ENCODE measurements at places on chromosomes 12 and 14.
A peak's percentile ranks its signal among the peaks of the same experiment; 100 is the strongest.

DNA sequence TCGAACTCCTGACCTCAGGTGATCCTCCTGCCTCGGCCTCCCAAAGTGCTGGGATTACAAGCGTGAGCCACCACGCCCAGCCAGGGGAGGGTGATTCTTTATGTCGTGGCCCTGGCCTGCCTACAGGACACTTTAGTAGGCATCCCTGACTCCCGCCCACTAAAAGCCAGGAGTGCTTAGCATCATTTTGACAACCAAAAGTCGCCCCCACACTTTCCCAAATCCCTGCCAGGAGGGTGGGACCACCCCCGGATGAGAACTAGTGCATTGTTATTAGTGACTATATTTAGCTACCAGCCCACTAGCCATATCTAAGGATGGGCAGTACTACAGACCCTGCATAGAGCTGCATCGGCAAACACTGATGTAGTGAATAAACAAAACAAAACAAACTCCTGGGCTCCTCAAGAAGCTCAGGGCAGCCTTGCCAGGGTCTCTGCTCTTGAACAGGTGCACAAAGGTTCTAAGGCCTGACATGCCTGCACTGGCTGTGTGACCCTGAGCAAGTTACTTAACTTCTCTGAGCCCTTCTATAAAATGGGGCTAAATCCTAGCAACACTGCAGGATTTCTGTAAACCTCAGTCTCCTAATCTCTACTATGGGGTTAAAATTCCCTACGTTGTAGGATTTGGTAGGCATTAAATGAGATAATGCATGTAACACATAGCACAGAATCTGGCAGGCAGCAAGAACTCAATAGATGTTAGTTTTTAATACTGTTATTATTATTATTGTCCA, 2.2 kb downstream of the CAMKK2 start:
- DNase-seq, result no peak

DNA sequence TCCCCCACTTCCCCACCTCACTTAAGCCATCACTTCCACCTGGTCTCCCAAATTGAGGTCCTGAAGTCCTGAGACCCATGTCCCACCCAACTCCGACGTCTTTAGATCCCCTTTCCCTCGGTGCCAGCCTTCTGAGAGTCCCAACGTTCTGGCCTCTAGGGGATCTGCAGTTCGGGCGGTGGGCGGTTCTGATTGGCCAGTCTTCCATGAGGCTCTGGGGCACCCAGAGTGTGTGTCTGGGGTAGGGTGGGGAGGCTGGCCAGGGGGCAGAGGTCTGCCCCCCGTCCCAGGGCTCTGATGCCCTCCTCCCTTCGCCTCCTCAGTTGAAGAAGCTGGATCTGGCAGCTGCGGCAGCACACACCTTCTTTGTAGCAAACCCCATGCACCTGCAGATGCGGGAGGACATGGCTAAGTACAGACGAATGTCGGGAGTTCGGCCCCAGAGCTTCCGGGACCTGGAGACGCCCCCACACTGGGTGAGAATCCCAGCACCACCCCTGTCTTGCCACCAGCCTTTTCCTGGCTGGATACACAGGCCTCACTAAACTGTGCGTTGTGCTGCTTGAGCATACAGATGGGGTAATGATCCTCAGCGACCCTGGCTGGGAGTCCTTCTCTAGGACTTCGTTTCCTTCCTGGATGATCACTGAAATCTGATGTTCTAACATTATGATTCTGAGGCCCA, 1.5 kb downstream of the P3H3 start:
- DNase-seq, result no peak

DNA sequence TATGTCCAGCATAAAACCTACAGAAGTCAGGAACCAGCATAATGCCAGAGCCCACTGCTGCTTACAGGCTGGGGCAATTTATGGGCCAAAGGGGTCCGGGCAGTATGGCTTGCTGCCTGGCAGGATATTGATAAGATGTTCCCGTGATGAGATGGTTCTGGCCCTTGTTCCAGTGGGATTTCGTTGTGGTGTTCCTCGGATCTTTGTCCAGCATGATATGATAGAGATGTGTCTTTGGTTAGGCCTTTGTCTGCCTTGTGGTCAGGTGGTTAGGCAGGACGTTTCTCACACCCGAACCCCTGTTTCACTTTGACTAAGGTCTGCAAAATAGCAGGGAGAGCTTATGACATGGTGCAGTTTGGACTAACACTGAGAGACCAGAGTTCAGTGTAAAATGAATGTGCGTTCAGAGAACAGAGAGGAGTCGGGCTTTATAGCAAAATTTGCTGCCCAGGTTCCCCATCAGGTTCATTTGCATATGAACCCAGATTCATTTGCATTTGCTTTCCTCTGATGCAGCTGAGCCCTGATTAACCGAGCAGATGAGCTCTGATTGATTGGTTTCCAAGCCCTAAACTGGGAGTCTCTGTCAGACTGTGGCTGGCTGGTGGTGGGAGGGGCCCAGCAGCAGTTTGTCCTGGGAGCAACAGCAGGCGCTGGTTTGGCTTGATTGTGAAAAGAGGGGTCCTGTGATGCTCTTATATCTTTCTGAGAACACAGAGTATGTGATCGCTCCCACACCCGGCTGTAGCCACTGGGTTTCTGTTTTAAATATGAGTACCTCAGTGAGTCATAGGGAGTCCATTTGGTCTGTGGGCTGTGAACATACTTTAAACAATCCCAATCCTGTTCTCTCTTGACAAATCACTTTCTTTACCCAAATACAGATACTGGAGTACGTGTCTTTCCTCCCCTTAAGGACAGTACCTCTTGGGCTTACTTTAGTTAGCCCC, 156.3 kb upstream of the PZP start:
- peak; percentile 55 for DNase-seq

GRCh38 chr14:37114002-37114401, 58.4 kb downstream of the SLC25A21 start:
- DNase-seq, result no peak

GRCh38 chr12:120710805-120711296, 593 bp downstream of the UNC119B start:
- DNase-seq, result no peak

DNA sequence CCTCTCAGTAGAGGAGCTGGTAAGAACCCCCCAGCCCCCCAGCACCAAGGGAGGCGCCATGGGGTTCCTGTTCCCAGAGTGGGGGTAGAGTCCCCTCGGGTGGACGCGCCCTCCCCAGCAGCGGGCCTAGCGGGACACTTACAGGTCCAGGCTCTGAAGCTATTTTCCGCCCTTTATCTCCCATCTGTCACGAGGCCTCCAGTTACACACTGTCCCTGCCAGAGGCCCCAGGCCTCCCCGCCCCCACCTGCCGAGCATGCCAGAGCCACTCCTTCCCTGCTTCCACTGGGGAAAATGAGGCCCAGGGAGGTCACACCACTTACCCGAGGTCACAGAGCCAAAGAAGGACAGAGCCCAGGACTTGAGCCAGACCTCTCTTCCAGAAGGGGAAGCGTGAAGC, 3.1 kb downstream of the C14orf180 start:
- no peak for DNase-seq

GRCh38 chr12:95201056-95201670, 16.1 kb downstream of the FGD6 start:
- DNase-seq, result no peak

DNA sequence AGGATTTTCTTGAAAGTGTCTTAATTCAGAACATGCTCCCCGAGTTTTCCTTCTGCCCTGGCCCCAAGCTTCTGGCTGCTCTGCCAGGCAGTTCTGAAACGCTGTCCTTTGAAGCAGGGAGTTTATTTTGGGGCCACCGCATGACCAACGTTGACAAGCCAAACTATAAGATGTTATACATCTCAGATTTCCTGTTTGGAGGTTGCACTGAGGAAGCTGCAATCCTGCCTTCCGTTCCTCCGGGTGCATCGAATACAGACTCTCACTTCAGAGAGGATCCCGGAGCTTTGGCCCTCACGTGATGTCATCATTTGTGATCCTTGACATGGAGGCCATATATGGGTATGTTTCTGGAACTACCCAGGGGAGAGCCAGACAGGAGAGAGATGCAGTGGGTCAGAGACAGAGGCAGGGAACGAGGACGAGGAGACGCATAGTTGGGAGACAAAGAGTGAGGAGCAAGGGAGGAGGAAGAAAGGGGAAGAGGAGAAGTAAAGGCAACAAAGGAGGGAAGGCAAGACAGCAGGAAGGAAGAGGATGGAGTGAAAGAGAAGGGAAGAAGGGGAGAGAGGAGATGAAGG, at the start of gene ASB2:
TSS of gene ASB2 (minus strand) at position 94 of the 581 bp plus-strand sequence. CDS start 12,031 bp downstream, outside the sequence.
- DNase-seq, result no peak

DNA sequence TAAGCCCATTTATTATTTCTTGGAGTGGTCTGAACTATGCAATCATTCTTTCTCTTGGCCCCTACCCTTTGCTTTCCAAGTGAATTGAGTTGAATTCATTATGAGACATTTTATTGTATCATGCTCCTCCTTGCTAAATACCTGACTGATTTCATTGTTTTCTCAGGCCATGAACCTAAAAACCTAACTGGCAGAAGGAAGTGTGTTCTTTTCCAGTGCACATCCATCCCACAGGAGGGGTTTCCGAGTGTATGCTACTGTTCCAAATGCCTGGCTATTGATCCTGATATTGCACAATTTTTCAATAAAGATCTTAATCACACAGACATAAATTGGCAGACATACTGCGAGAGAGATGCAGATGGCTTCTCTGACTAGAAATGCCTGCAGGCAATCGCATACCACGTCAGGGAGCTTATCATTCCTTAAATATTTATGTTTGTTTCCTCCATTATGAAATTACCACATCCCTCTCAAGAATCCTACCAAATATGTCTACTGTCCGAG, 162.2 kb upstream of the EGLN3 start:
- no peak for DNase-seq

GRCh38 chr12:40692765-40693206, 547 bp downstream of the CNTN1 start:
- no peak for DNase-seq

- no peak for DNase-seq
These were observed 37.4 kb upstream of the OVCH1 start for GRCh38 chr12:29534935-29535334.

DNA sequence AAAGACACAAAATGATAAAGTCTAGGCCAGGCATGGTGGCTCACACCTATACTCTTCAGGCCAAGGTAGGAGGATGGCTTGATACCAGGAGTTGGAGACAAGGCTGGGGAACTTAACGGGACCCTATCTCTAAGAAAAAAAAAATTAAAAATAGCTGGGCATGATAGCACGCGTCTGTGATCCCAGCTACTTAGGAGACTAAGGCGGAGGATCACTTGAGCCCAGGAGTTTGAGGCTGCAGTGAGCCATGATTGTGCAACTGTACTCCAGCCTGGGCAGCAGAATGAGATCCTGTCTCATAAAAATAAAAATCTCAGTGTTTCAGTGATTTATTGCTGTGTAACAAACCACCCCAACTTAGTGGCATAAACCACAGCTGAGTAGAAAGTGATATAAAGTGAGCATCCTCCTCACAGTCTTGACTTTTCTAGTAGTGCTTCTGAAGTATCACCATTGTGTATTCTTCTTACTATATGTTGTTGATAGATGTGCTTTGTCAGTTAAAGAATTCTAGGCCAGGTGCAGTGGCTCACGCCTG, 10.6 kb upstream of the ATF1 start:
- no peak for DNase-seq

- no peak for DNase-seq
These were observed 4.2 kb upstream of the PWP1 start for GRCh38 chr12:107681455-107681835.

DNA sequence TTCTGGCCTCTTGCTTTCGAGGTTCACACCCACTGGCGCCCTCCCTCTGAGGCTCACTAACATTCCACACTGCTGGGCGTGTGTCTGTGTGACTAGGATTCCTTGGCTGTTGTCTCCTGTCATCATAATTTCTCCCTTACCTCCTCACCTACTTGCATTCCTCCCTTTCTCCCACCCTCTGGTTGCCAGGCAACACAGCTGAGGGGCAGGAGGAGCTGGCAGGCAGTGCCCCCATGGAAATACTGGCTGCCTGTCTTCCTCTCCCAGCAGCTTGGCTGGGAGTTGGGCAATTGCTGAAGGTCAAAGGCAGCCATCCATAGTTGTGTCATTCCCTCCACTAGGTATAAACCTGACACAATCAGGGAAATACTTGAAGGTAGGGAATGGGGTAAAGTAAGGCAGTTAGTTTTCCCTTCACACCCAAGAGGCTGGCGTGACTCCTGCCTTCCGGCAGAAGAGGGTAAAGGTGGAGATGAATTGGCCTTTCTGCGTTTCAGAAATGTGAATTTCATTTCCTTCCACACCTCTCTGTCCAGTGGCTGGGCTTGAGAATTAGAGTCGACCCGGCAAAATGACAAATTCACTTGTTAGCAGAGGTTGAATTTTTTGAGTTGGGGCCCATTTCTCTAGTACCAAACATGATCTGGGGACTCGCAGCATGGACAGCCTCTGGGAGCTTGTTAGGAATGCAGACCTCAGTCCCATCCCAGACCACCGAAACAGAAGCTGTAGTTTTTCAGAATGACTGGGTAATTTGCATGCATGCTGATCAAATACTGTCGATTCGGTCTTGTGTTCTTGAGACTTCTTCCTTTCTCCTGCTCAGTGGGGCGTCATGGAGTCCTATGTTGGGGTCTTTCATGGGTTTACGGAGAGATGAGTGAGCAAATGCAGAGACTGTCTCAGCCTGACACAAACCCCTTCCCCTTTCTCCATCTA, 24.3 kb upstream of the EMP1 start:
- no peak for DNase-seq

GRCh38 chr14:79705126-79705894, 506.0 kb downstream of the DIO2 start:
- no peak for DNase-seq

DNA sequence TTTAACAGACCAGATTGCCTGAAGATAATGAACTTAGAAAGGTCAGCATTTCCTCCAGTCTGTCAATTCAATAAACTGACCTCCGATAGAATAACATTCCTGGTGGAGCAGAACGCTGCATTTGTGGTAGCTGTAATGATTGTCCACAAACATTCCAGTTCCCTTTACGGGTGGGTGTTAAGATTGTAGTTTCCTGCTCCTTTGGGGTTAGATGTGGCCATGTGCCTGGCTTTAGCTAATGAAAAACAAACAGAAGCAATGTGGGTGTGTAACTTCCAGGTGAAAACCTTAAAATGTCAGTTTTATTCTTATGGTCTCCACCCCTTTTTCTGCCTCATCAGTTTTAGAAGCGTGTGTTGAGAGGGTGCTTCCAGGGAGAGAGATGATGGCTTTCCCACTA, 217.3 kb upstream of the CRY1 start:
- DNase-seq, result no peak

DNA sequence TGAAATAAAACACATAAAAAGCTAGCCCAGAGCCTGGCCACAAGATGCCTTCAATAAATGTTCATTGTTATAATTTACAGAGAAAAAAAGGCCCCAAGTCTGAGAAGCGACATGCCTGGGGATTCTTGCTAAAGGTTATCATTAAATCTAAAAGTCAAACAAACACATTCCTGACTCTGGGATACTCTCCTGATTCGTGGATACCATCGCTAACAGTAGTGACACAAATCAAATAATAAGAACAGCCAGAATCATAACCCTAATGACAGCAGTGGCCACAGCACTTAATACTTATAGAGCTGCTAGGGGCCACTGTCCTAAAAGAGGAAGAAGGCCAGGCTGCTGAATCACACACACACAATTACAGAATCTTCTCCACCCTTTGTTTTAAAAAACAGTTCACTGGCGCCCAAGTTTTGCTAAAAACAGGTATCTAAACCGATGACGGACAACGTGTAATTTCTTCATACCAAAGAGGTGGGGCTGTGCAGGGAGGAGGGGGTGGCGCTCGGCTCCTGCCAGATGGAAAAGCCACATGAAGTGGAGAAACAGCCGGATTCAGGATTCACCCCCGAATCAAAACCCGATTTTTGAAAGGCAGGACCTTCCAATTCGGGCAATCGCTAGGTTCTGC, 1.2 kb downstream of the CLIP1 start:
- DNase-seq, result no peak
